Colonic mucosa (tissue), 4 donors: ENCODE measurements at places on chromosomes 12 and 14. TPM values are rescaled to one million over a fixed set of nuclear protein-coding genes. Genes with fewer than 3 reads are reported as not detected.

- H3K27me3 ChIP-seq, result no peaks in the 10 kb centered on the region
- H3K4me1 ChIP-seq, result peaks cover 44% of the 10 kb centered on the region
- no peak overlapping the region for H3K4me3 ChIP-seq
- H3K36me3 ChIP-seq, result no peaks in the 10 kb centered on the region
- peak; percentile 89 for DNase-seq
Measured at GRCh38 chr12:111773801-111774551, 7.2 kb downstream of the ALDH2 start.

- H3K36me3 ChIP-seq, result no peaks in the 10 kb centered on the region
- no peaks in the 10 kb centered on the region for H3K27me3 ChIP-seq
- H3K4me3 ChIP-seq, result no peak overlapping the region
- H3K4me1 ChIP-seq, result no peaks in the 10 kb centered on the region
Measured at GRCh38 chr12:87827638-87828264, 201.4 kb downstream of the C12orf50 start.

- DNase-seq, result peak; percentile 91
- no peak overlapping the region for H3K4me3 ChIP-seq
- no peaks in the 10 kb centered on the region for H3K27me3 ChIP-seq
Measured at GRCh38 chr12:94571556-94571955, 78.8 kb downstream of the TMCC3 start.

DNA sequence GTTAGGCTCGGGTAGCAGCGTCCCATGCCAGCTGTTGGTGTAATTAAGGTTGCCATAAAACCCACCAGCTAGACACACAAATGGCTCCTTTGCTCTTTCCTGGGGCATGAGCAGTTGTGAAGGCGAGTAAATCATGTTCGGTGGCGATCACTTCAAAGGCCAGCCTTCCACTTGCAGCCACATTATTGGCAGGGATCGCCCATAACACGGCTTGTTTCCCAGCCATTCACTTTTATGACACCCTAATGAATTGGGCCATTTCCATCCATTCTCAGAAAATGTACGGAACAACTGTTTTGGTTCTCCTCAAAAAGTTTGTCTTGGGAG is 63.4 kb downstream of the BEGAIN start:
- no peak overlapping the region for H3K4me3 ChIP-seq
- H3K27me3 ChIP-seq, result no peaks in the 10 kb centered on the region
- H3K36me3 ChIP-seq, result no peaks in the 10 kb centered on the region
- DNase-seq, result peak; percentile 44

DNA sequence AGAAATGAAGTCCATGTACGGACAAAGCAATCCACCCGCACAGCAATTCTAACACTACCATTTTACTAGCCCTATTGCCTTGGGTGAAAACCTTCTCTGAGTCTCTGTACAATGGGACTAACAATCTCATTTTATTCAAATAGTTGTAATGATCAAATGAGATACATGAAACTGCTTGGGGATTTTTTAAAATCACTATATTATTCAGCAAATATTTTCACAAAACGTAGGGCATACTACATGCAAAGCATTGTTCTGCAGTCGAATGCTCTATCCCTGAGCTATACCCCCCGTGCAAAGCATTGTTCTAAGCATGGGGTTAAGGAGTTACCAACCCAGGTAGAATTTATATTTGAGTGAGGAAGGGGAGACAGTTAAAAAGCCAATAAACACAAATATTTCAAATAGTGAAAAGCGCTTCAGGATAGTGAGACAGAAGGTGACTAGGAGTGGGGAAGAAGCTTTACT is 554 bp upstream of the ATF7 start:
- H3K4me3 ChIP-seq, result peak overlapping the region; percentile 44
- peaks cover 5% of the 10 kb centered on the region for H3K4me1 ChIP-seq
- no peaks in the 10 kb centered on the region for H3K27me3 ChIP-seq
- peak overlapping the region; percentile 67 for H3K27ac ChIP-seq
- no peak for DNase-seq

- no peak overlapping the region for H3K4me3 ChIP-seq
- H3K36me3 ChIP-seq, result no peaks in the 10 kb centered on the region
- no peaks in the 10 kb centered on the region for H3K27me3 ChIP-seq
- DNase-seq, result no peak
- no peak overlapping the region for H3K27ac ChIP-seq
Measured at GRCh38 chr14:96108061-96108795, 69.1 kb downstream of the C14orf132 start.

GRCh38 chr12:112349431-112349830 is 32.8 kb downstream of the HECTD4 start:
- H3K4me3 ChIP-seq, result no peak overlapping the region
- H3K4me1 ChIP-seq, result no peaks in the 10 kb centered on the region
- no peaks in the 10 kb centered on the region for H3K36me3 ChIP-seq
- no peaks in the 10 kb centered on the region for H3K27me3 ChIP-seq
- DNase-seq, result no peak

- no peaks in the 10 kb centered on the region for H3K36me3 ChIP-seq
- no peaks in the 10 kb centered on the region for H3K27me3 ChIP-seq
- no peak overlapping the region for H3K27ac ChIP-seq
- no peak overlapping the region for H3K4me3 ChIP-seq
Measured at GRCh38 chr14:80628547-80628946, 313.0 kb downstream of the CEP128 start.

- no peak for DNase-seq
- no peak overlapping the region for H3K27ac ChIP-seq
- no peaks in the 10 kb centered on the region for H3K27me3 ChIP-seq
Measured at GRCh38 chr14:75306927-75307699, 28.5 kb downstream of the FOS start.

Gene ASCL1
- total RNA-seq, result 0.17 TPM

Gene CLEC6A
- total RNA-seq, result not detected
